ENCODE measurements at places on chromosomes 3 and 15. TPM values are rescaled to one million over a fixed set of nuclear protein-coding genes. Genes with fewer than 3 reads are reported as not detected.

Gene CADPS
- total RNA-seq, result not detected

Gene ZKSCAN7
- total RNA-seq, result 1.7 TPM

Gene MORC1
- not detected for total RNA-seq

Gene KLHL6
- total RNA-seq, result 63.5 TPM

Gene ADIPOQ
- total RNA-seq, result not detected

Gene GABRB3
- total RNA-seq, result 0.17 TPM

Gene SLC22A14
- not detected for total RNA-seq

Gene PTH1R
- not detected for total RNA-seq

Gene DISP2
- total RNA-seq, result 0.05 TPM

DNA sequence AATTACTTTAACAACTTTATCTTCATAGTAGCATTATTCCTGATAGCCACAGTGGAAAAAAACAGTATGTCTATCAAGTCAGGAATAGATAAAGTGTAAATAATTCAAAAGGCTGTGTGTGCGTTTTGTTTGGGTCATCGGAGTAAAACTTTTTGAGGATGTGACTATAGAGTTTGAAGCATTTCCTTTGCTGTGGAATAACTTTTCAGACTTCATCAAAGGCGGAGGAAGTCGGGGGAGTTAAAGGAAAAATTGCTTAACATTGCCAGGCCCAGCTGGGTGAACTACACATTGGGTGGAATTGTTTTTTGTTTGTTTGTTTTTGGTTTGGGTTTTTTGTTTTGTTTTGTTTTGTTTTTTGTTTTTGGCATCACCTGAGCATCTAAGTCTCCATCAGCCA, 70.4 kb upstream of the CRTC3 start:
- H3K4me1 ChIP-seq, result peaks cover 22% of the 10 kb centered on the region
- H3K27ac ChIP-seq, result no peak overlapping the region
- no peaks in the 10 kb centered on the region for H3K27me3 ChIP-seq
- H3K4me3 ChIP-seq, result no peak overlapping the region
- peaks cover 45% of the 10 kb centered on the region for H3K36me3 ChIP-seq
- DNase-seq, result no peak

GRCh38 chr15:48433226-48433886, 102.1 kb downstream of the DUT start:
- H3K4me1 ChIP-seq, result no peaks in the 10 kb centered on the region
- no peak overlapping the region for H3K27ac ChIP-seq
- H3K36me3 ChIP-seq, result no peaks in the 10 kb centered on the region

DNA sequence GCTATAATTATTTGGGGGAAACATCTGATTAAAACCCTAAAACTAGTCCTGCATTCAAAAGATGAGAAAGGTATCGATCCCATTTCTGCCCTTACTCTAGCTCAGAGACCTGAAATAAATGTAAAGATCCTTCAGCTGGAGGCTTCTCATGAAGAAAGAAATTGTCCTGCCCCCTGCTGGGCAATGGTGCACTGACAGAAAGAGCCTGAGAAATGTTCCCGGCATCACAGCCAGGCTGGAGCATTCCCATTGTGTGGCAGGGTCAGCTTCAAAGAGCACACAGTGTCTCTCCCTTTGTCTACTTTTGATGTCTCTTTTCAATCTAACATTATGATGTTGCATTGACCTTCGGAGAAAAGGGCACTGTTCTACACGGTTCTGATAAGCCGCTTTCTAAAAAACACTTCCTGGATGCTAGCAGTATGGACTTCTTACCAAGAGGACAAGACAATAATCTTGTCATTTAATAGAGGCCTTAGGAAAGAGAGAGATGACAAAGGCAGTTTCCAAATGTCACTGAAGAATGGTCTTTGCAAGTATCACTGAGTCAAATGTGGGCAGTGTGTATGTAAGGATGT, 287.5 kb downstream of the MAGI1 start:
- no peak overlapping the region for H3K4me3 ChIP-seq
- no peaks in the 10 kb centered on the region for H3K4me1 ChIP-seq
- H3K27ac ChIP-seq, result no peak overlapping the region
- no peaks in the 10 kb centered on the region for H3K27me3 ChIP-seq

- no peaks in the 10 kb centered on the region for H3K27me3 ChIP-seq
- H3K4me1 ChIP-seq, result no peaks in the 10 kb centered on the region
Measured at GRCh38 chr3:54967731-54968161, 39.9 kb upstream of the LRTM1 start.

GRCh38 chr15:69509131-69509530, 56.5 kb downstream of the RPLP1 start:
- no peaks in the 10 kb centered on the region for H3K36me3 ChIP-seq
- H3K4me3 ChIP-seq, result no peak overlapping the region
- H3K27ac ChIP-seq, result no peak overlapping the region
- no peaks in the 10 kb centered on the region for H3K4me1 ChIP-seq
- peaks cover 10% of the 10 kb centered on the region for H3K27me3 ChIP-seq

GRCh38 chr3:126961791-126962461, 21.0 kb upstream of the PLXNA1 start:
- H3K36me3 ChIP-seq, result peaks cover 3% of the 10 kb centered on the region
- no peak for DNase-seq
- no peaks in the 10 kb centered on the region for H3K27me3 ChIP-seq
- H3K27ac ChIP-seq, result no peak overlapping the region

- H3K27ac ChIP-seq, result no peak overlapping the region
- peaks cover 8% of the 10 kb centered on the region for H3K4me1 ChIP-seq
- no peak for DNase-seq
Measured at GRCh38 chr3:160973067-160973809, 131.9 kb downstream of the B3GALNT1 start.

DNA sequence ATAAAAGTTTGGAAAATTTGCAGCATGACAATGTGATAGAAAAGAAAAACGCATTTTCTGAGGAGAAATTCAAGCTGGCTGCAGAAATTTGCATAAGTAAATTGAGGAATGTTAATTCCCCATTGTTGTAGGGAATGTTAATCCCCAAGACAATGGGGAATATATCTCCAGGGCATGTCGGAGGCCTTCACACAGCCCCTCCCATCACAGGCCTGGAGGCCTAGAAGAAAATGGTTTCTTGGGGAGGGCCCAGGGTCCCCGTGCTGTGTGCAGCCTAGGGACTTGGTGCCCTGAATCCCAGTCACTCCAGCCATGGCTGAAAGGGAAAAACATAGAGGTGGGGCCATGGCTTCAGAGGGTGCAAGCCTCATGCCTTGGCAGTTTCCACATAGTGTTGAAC, 101.1 kb downstream of the BOC start:
- H3K4me3 ChIP-seq, result no peak overlapping the region
- no peaks in the 10 kb centered on the region for H3K27me3 ChIP-seq
- H3K36me3 ChIP-seq, result peaks cover 47% of the 10 kb centered on the region
- no peak for DNase-seq
- no peak overlapping the region for H3K27ac ChIP-seq

GRCh38 chr3:68468695-68469375, 463.5 kb downstream of the TAFA4 start:
- no peak overlapping the region for H3K4me3 ChIP-seq
- H3K4me1 ChIP-seq, result no peaks in the 10 kb centered on the region
- H3K27me3 ChIP-seq, result no peaks in the 10 kb centered on the region
- H3K36me3 ChIP-seq, result peaks cover 5% of the 10 kb centered on the region

- peaks cover 34% of the 10 kb centered on the region for H3K4me1 ChIP-seq
- H3K27ac ChIP-seq, result peak overlapping the region; percentile 97
- no peaks in the 10 kb centered on the region for H3K27me3 ChIP-seq
- H3K36me3 ChIP-seq, result peaks cover 20% of the 10 kb centered on the region
Measured at GRCh38 chr15:90264671-90265070, 801 bp upstream of the NGRN start.

DNA sequence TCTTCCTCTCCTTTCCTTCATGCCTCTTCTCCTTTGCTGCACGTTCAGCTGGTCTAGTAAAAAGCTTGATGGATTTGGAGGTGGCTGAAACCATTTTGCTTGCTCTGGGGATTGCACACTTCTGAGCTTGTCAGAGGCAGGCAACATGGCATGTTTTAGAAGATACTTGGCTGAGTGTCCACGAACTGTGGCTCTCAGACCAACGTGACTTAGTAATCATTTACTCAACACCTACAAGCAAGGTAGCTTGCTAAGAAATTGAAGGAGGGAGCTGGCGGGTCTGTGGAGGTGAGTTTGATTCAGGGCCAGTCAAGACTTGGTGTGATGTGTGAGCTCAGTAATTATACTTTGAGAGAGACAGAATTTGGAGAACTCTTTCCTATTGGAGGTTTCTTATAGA, 196.0 kb downstream of the LPP start:
- no peak for DNase-seq
- no peaks in the 10 kb centered on the region for H3K27me3 ChIP-seq
- H3K36me3 ChIP-seq, result peaks cover 2% of the 10 kb centered on the region
- H3K4me3 ChIP-seq, result no peak overlapping the region
- peaks cover 13% of the 10 kb centered on the region for H3K4me1 ChIP-seq

DNA sequence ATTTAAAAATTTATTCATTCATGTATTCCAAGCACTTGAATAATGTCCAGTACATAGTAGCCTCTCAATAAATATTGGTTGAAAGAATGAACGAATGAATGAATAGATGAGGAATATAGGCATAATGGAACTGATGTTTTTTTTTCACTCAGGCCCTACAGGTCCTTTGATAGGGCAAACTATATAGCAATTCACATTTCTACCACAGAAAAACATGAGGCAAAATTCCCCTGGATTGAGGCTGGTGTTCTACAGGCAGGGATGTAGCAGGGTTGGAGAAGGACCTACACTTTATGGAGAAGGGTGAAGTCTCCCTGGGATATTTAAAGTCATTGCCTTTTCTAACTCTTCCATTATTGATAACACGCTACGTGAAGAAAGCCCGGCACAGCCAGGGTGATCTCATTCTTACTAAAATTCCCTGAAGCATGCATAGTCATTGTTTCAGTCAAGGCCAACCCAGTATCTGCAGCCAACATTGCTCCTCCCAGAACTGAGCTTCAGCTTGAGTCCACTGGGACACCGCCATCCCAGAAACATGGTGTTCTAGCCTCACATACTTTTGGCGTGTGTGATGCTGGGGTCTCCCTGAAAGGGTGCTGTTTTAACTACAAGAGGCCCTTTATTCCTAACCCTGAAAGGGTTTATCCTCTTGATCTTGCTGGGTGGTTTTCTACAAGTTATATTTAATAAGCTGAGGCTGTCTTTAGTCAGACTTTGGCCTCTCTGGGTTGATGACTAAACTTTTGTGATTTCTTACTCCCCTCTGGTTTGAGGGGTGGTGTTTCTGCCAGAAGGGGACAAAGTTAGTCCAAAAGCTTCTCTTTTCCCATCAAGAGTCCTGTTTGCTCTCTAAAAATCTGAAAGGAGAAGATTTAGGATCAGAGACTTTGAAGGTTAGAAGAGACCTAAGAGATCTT, 25.9 kb upstream of the FBN1 start:
- no peaks in the 10 kb centered on the region for H3K36me3 ChIP-seq
- no peak overlapping the region for H3K4me3 ChIP-seq
- H3K27me3 ChIP-seq, result no peaks in the 10 kb centered on the region
- DNase-seq, result no peak

DNA sequence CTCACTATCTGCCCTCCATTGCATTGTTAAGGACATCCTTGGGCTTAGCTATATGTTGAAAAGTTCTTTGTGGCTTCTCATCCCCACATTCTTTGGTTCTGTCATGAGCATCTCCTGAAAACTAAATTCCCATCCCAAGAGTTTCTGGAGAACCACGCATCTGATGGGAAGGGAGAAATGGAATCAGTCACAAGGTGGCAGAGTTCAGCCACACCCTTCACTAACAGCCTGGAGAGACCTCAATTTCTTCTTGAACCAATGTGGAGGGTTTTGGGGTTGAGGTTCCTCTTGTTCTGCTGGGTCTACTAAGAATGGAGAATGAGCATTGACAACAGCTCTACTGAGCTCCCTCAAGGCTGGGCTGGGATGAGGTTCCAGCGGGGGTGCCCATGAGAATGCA, 15.6 kb upstream of the MAGEL2 start:
- H3K4me3 ChIP-seq, result no peak overlapping the region
- H3K27me3 ChIP-seq, result no peaks in the 10 kb centered on the region
- H3K4me1 ChIP-seq, result no peaks in the 10 kb centered on the region
- DNase-seq, result no peak
- H3K36me3 ChIP-seq, result no peaks in the 10 kb centered on the region

DNA sequence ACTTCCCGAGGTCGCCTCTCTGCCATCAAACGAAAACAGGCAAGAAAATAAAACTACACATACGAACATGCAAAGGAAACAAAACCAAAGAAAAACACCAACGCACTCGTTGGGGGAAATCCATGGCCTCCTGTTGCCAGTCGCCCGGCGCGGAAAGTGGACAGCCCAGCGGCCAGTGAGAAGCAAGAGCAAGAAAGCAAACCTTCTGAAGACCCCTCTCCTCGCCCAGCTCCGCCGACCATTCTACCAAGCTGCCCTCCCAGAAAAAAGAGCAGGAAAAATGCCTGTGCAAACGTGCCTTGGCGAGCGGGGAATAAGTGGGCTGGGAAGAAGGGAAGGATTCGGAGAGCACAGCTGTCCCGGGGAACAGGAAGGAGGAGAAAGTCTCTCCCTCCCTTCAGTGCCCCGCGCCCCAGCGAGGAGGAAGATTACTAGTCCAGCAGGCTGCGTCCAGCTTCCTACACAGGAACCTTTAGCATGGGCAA, 802 bp upstream of the NECTIN3 start:
- DNase-seq, result peak; percentile 49
- H3K27ac ChIP-seq, result peak overlapping the region; percentile 75
- peak overlapping the region; percentile 91 for H3K4me3 ChIP-seq
- peaks cover 20% of the 10 kb centered on the region for H3K27me3 ChIP-seq
- H3K36me3 ChIP-seq, result no peaks in the 10 kb centered on the region
- H3K4me1 ChIP-seq, result peaks cover 41% of the 10 kb centered on the region

- H3K36me3 ChIP-seq, result no peaks in the 10 kb centered on the region
- H3K27ac ChIP-seq, result no peak overlapping the region
- no peak overlapping the region for H3K4me3 ChIP-seq
- H3K4me1 ChIP-seq, result no peaks in the 10 kb centered on the region
Measured at GRCh38 chr3:54882129-54882833, 45.6 kb downstream of the LRTM1 start.

DNA sequence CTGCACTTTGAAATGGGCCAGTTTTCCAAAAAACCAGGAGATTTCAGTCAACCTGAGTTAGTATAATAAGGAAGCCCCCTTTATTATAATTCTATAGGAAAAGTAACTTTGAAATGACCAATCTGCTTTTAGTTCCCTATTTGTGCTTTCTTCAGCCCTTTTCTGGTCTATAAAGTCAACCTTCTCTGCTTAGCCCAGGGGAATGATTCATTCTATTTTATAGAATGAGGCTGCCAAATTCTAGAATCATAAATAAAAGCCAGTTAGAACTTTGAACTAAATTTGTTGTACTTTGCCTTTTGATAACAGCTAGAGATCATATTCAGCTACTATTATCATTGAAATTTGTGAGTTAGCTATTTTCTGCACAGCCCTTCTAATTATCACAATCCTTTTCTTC, 24.7 kb downstream of the CIP2A start:
- H3K27ac ChIP-seq, result no peak overlapping the region
- H3K36me3 ChIP-seq, result peaks cover 36% of the 10 kb centered on the region

GRCh38 chr15:98296653-98297052, 336.1 kb downstream of the ARRDC4 start:
- H3K4me3 ChIP-seq, result no peak overlapping the region
- H3K4me1 ChIP-seq, result no peaks in the 10 kb centered on the region
- no peak for DNase-seq
- no peaks in the 10 kb centered on the region for H3K36me3 ChIP-seq
